ENCODE measurements at places on chromosomes 2 and 18.

- no peak for DNase-seq
These were observed 36.1 kb upstream of the ZNF532 start for GRCh38 chr18:58828399-58829121.

DNA sequence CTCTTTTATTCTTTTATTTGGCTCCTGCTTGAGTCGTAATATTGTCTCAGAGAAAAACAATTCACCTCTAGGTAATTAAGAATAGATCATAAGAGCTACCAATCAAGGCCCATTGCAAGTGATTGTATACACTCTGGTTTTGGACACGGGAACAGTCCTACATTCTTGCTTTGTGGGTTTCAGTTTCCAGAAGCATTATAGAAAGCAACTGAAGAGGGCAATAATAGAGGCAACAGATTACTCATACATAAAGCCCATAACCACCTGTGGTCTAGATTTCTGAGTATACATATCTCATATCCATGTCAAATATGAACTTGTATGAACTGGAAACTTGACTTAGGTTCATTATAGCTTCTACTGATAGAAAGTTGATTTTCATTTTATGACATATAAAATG is 65.4 kb downstream of the DIS3L2 start:
- DNase-seq: no peak

GRCh38 chr2:205746420-205746785 is 64.1 kb downstream of the NRP2 start:
- no peak for DNase-seq

DNA sequence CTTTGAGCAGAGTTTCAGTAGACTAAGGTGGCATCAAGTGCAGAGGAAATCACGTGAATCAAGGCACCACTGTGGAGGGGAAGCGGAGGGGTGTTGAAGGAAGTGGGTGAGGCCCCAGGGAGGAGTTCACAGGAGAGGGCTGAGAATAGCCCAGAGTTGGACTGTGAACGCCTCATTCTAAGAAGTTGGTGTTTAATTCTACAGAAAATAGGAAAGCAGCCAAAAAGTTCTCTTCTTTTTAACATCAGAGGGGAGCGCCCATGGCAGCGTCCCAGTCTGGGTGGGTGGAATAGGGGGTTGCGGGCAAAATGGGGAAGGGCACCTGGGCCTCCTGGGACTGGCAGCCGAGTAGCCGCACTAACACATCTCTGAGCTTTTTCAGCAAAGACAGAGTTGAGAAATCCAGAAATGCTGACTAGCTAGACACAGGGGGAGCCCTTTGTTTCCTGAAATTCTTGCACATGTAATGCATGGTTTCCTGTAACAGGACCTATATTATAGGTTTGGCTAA is 97.0 kb downstream of the NEB start:
- peak; percentile 48 for DNase-seq

DNA sequence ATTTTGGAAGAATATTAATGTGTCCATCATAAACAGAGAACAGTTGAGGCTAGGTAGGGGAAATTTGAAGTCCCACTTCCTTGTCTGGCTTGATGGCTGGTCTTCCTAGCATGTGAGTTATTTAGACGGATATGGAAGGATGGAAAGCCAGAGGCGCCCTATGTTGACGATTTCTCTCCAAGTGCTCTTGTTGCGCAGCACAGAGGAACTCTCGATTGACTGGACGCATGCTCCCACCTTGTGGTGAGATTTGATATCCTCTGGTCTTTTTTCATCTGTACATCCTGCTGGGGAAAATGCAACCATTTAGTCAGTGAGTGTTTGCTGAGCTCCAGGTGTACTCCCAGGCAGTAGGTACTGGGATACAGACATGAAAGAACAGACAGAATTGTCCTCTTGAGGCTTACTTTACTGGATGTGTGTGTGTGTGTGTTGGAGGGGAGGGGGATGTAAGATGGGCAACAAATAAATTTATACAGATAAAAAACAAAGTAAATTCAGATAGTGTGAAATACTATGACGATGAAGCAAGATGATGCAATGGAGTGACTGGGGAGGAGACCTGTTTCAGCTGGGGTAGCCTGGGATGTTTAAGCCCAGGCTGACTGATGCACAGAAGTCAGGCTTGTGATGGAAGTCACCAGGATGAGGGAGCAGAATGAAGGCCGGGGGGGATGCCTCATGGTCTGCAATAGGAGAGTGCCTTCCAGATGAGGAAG is 137.2 kb downstream of the TRIM43 start:
- no peak for DNase-seq

- DNase-seq: no peak
These were observed 90.4 kb upstream of the FAM110C start for GRCh38 chr2:136666-137065.

- DNase-seq: no peak
These were observed 302.9 kb upstream of the ERBB4 start for GRCh38 chr2:212841460-212841859.

- no peak for DNase-seq
These were observed 635.0 kb downstream of the TSN start for GRCh38 chr2:122390406-122390805.

- DNase-seq: no peak
These were observed 51.5 kb upstream of the NFATC1 start for GRCh38 chr18:79344208-79344581.

GRCh38 chr2:147860009-147860408 is 15.2 kb downstream of the ACVR2A start:
- DNase-seq: no peak

Measured in activated CD4-positive, CD25-positive, alpha-beta regulatory T cell treated with anti-CD3 and anti-CD28 coated beads, Interleukin-2, amount 50 U/mL, for 72 hours (primary cell).